Vagina (tissue), 2 donors: ENCODE measurements at places on chromosomes 7 and 10.

DNA sequence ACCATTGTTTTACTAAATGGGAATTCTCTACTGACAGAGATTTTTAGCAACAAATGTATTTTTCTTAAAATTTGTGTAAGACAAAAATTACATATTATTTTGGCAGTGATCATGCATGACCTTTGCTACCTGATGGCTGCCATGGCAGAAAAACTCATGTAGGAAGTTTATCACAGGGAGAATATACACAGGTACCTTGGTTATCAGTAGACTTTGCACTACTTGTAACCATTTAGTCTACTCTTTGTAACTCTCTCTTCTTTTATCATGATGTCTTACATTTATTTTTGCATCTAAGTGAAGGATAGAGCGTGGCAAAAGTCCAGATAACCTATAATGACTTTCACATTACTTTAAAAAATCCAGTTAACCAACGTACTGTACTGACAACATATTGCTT lies 34.1 kb downstream of the REEP3 start:
- H3K4me3 ChIP-seq = no peak overlapping the region
- H3K27ac ChIP-seq = no peak overlapping the region
- peaks cover 20% of the 10 kb centered on the region for H3K4me1 ChIP-seq
- no peaks in the 10 kb centered on the region for H3K36me3 ChIP-seq
- no peaks in the 10 kb centered on the region for H3K27me3 ChIP-seq

DNA sequence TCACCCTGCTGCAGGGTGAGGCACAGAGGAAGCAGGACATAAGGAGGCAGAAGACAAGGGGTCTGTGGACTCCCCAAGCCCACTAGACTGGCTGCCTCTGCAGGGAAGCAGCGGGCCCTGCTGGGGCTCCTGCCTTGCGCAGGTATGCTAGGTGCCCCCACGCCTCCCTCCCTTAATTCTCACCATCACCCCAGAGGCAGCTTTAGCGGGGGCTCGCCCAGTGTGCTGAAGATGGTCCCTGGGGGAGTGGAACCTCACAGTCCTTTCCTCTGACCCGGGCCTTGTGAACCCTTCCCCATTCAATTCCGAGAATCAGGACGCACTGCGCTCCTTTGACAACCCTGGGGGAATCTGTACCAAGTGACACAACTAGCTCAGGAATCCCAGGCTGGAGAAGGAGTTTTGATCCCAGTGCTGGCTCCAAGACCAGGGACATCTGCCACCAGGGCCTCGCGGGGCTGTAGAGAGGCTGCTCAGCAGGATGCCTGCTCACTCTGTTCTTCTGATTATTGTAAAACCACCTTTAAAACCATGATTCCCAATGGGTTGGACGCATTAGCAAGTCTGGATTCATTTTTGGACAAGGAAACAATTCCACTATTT lies 468.4 kb downstream of the TCERG1L start:
- no peaks in the 10 kb centered on the region for H3K4me1 ChIP-seq
- no peak overlapping the region for H3K4me3 ChIP-seq
- H3K36me3 ChIP-seq = no peaks in the 10 kb centered on the region
- no peak overlapping the region for H3K27ac ChIP-seq

DNA sequence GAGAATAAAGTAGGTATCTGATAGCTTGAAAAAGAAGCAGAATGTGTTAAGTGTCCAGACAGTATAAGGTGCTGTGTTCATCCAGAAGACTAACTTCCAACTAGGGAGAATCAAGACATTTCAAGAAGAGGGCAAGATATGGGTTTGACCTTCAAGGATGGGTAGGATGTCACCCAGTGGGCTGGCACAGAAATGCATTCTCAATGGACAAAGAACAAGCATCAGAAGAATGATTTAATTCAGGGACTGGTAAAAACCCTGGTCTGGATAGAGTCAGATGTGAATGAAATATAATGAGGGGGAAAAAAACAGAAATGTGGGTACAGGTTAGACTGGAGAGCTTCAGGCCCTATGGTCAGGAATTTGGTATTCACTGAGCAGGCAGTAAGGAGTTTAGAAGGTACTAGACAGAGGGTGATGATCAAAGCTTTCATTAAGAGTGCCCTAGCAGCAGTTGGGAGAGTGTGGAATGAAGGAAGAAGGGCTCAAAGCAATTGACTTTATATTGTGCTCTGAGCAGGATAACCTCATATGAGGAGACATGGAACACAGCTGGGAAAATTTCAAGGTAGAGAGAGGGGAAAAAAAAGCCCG lies 180.7 kb upstream of the ANK3 start:
- H3K36me3 ChIP-seq = no peaks in the 10 kb centered on the region
- H3K27me3 ChIP-seq = no peaks in the 10 kb centered on the region
- no peak overlapping the region for H3K4me3 ChIP-seq
- DNase-seq = no peak
- H3K4me1 ChIP-seq = peaks cover 12% of the 10 kb centered on the region

- no peaks in the 10 kb centered on the region for H3K27me3 ChIP-seq
- no peak for DNase-seq
- H3K4me1 ChIP-seq = no peaks in the 10 kb centered on the region
- no peak overlapping the region for H3K4me3 ChIP-seq
These were observed 23.4 kb upstream of the DMTF1 start for GRCh38 chr7:87128861-87129267.

DNA sequence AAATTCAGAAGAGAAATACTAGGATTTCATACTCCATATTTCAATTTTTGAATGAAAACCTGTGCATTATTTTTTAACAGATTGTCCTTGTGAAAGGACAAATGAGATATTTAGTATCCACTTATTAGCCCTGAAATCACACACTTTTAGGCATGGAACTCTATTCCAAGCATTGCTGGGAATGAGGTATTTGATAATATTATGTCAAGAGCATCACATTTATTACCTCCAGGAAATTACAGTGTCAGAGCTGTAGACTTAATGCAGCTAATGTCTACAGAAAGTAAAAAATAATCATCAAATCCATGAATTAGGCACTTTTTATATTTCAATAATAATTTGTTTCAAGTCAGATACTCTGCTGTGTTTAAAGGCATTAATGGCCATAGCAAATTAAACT lies 753.8 kb downstream of the REEP3 start:
- H3K27ac ChIP-seq = no peak overlapping the region
- no peaks in the 10 kb centered on the region for H3K4me1 ChIP-seq
- H3K36me3 ChIP-seq = no peaks in the 10 kb centered on the region

- no peak overlapping the region for H3K4me3 ChIP-seq
- H3K27me3 ChIP-seq = no peaks in the 10 kb centered on the region
- no peak for DNase-seq
- peaks cover 8% of the 10 kb centered on the region for H3K4me1 ChIP-seq
These were observed 279.0 kb downstream of the KCNMA1 start for GRCh38 chr10:77358656-77359055.

- H3K36me3 ChIP-seq = no peaks in the 10 kb centered on the region
- no peak overlapping the region for H3K27ac ChIP-seq
- H3K4me3 ChIP-seq = no peak overlapping the region
- no peaks in the 10 kb centered on the region for H3K4me1 ChIP-seq
These were observed 142.0 kb upstream of the NPY start for GRCh38 chr7:24141874-24142509.

DNA sequence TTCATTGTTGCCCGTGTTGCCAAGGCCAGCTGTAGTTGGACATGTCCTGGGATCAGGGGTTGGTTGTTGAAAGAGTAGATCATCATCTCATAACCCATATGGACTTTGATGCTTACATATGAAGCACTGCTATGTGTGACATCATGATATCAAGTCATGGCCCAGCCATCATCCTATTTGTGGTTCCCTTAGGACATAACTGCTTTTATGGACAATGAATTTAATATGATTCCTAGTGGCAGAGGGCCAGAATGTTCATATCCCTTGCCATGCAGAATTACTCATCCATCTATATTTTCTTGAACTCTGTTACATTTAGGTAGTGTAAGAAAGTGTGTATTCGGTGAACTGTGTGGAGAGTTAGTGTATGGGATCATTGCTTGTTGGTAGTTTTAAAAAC lies 343.9 kb upstream of the LRGUK start:
- DNase-seq = no peak
- H3K36me3 ChIP-seq = no peaks in the 10 kb centered on the region
- no peaks in the 10 kb centered on the region for H3K4me1 ChIP-seq
- no peak overlapping the region for H3K4me3 ChIP-seq
- no peaks in the 10 kb centered on the region for H3K27me3 ChIP-seq

DNA sequence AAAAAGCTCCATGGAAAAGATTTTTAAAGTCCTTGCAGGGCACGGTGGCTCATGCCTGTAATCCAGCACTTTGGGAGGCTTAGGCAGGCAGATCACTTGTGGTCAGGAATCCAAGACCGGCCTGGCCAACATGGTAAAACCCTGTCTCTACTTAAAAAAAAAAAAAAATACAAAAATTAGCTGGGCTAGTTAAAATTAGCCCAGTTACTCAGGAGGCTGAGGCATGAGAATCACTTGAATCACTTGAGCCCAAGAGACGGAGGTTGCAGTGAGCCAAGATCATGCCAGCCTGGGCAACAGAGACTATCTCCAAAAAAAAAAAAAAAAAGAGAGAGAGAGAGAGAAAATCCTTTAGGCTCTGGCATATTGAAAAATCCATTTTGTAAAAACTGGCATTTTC lies 61.9 kb downstream of the CCDC6 start:
- no peaks in the 10 kb centered on the region for H3K27me3 ChIP-seq
- no peaks in the 10 kb centered on the region for H3K36me3 ChIP-seq
- no peak for DNase-seq
- H3K4me3 ChIP-seq = no peak overlapping the region

GRCh38 chr7:99003419-99003818 lies 125.1 kb downstream of the TRRAP start:
- no peaks in the 10 kb centered on the region for H3K4me1 ChIP-seq
- H3K36me3 ChIP-seq = no peaks in the 10 kb centered on the region
- H3K27me3 ChIP-seq = no peaks in the 10 kb centered on the region
- H3K4me3 ChIP-seq = no peak overlapping the region
- no peak for DNase-seq

DNA sequence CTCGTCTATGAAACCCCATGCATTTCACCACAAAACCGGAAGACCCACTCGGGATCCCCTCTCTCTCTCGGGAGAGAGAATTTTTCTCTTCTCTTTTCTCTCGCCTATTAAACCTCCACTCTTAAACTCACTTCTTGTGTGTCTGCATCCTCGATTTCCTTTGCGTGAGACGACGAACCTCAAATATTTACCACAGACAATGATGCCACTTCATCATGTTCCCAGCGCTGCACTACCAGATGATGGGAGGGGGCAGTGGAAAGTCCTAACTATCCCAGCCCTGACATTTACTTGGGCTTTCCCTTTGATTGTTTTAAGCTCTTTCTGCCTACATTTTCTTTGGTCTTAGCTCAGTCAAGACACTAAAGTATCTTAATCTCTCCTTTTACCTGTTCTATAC lies 906.7 kb downstream of the GRID1 start:
- H3K36me3 ChIP-seq = no peaks in the 10 kb centered on the region
- H3K27me3 ChIP-seq = no peaks in the 10 kb centered on the region
- DNase-seq = no peak

GRCh38 chr7:112596981-112597380 lies 116.2 kb downstream of the LSMEM1 start:
- no peaks in the 10 kb centered on the region for H3K27me3 ChIP-seq
- peaks cover 6% of the 10 kb centered on the region for H3K4me1 ChIP-seq
- no peak for DNase-seq
- no peak overlapping the region for H3K4me3 ChIP-seq
- no peaks in the 10 kb centered on the region for H3K36me3 ChIP-seq

DNA sequence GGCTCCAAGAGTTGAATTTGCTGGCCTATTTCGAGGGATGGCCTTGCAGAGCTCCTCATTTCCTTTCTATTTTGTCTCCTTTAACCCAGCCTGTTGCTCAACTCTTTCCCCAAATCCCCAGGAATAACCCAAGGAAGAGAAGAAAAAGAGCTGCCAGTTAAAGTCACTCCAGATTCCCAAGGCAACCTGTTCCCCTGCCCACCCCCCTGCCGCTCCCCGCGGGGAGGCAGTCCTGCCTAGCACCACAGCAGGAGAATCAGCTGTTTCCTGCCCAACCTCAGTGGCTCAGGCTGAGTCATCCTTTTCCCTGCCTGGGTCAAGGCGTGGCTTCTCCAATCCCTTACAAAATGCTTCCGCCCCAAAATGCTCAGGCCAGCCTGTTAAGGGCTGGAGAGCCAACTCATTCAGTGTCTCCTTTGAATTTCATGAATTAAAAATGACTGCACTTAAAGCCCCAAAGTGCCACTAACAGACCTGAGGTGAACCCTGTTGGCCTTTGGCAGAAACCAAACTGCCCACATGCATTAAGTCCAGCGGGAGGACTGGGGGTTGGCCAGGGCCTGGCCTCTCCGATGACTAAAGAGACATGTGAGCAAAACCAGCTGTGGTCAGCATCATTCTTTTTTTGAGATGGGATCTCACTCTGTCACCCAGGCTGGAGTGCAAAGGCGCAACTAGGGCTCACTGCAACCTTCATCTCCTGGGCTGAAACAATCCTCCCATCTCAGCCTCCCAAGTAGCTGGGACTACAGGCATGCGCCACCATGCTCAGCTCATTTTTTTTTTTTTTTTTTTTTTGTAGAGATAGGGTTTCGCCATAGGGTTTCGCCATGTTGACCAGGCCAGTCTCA lies 83.2 kb upstream of the KIF5B start:
- H3K4me1 ChIP-seq = peaks cover 22% of the 10 kb centered on the region
- no peaks in the 10 kb centered on the region for H3K27me3 ChIP-seq
- no peak overlapping the region for H3K4me3 ChIP-seq
- no peak for DNase-seq

- no peak overlapping the region for H3K27ac ChIP-seq
- no peaks in the 10 kb centered on the region for H3K27me3 ChIP-seq
- H3K4me1 ChIP-seq = no peaks in the 10 kb centered on the region
- H3K36me3 ChIP-seq = no peaks in the 10 kb centered on the region
These were observed 195.9 kb downstream of the XPNPEP1 start for GRCh38 chr10:109727436-109727835.

- H3K27me3 ChIP-seq = no peaks in the 10 kb centered on the region
- no peak overlapping the region for H3K27ac ChIP-seq
These were observed 52.2 kb upstream of the MKI67 start for GRCh38 chr10:128178302-128178958.

- no peaks in the 10 kb centered on the region for H3K36me3 ChIP-seq
- H3K27ac ChIP-seq = peak overlapping the region; percentile 53
- peaks cover 53% of the 10 kb centered on the region for H3K4me1 ChIP-seq
- H3K4me3 ChIP-seq = no peak overlapping the region
- H3K27me3 ChIP-seq = no peaks in the 10 kb centered on the region
These were observed 154.0 kb downstream of the TCF7L2 start for GRCh38 chr10:113104047-113104446.

- H3K4me1 ChIP-seq = peaks cover 7% of the 10 kb centered on the region
- no peak overlapping the region for H3K27ac ChIP-seq
- no peak for DNase-seq
- H3K27me3 ChIP-seq = no peaks in the 10 kb centered on the region
These were observed 154.8 kb downstream of the LRRC4 start for GRCh38 chr7:127876393-127876792.

GRCh38 chr7:7702826-7703225 lies 15.6 kb downstream of the RPA3 start:
- no peaks in the 10 kb centered on the region for H3K27me3 ChIP-seq
- DNase-seq = no peak
- no peak overlapping the region for H3K4me3 ChIP-seq
- H3K4me1 ChIP-seq = peaks cover 9% of the 10 kb centered on the region
- no peaks in the 10 kb centered on the region for H3K36me3 ChIP-seq
- no peak overlapping the region for H3K27ac ChIP-seq
